ENCODE measurements at places on chromosomes 5 and 9.

- no peak for DNase-seq
Measured at GRCh38 chr9:121050128-121050988, at the start of gene C5. TSS of gene C5 (minus strand) at chr9:121050275. CDS start at chr9:121050246, 29 bp downstream.

DNA sequence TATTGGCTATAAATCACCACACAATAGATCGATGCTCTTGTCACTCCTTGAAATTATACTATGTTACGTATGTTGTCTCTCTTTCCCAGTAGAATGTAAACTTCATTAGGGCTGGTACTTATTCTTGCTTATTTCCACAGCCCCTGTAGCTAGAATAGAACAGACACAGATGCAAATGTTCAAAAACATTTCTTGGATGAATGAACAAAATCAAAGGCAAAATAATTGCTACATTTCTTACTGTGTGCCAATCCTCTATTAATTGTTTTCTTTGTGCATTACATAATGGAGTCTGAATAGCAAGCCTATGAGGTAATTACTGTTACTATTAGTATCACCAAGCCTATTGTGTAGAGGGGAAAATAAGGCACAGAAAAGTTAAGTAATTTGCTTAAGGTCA is 725 bp upstream of the OR13C2 start:
- no peak for DNase-seq

DNA sequence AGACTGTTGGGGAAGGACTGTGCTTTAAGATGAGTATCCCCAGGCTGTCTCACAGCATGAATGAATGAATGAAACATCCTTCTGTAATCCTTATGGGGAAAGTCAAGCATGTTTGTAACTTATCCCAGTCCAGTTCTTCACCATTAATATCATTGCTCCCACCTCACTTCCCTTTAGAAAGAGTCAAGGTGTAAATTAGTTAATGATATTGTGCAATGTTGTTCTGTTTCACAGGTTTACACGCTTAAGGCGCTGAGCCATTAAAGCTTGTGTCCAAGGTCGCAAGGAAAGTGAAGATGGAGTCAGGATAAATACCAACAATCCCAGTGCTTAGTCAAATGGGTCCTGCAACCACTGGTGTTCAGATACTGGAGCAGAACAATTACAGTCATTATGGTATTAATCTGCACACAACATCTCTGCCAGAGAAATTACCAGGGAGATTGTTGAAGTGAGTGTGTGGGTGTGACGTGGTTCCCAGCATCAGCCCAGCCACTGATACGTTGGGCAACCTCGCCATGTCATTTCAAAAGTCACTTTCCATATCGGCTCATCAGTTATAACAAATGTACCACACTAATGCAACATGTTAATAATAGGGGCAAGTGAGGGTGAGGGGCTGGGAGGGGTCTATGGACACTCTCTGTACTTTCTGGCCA is 1.5 kb upstream of the MYO10 start:
- DNase-seq: no peak

DNA sequence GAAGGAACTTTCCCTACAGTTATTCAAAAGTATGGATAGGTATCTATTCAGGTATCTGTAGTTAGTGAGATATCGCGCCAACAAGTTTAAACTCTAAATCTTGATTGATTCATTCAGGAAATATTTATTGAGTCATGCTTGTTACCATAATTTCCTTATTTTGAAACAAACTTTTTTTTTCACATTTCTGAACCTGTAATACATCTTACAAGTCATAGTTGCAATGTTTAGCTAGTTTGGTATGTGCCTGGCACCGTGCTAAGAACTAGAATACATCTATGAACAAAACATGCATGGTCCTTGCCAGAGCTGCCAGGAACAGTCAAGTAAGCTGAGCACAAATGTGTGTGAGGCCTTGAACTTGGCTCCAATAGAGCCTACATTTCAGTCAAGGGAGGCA is 226.4 kb downstream of the PCSK5 start:
- no peak for DNase-seq

- no peak for DNase-seq
Measured at GRCh38 chr5:38660194-38660668, 103.8 kb upstream of the LIFR start.

GRCh38 chr9:134885679-134886412 is 5.2 kb downstream of the FCN2 start:
- DNase-seq: no peak

DNA sequence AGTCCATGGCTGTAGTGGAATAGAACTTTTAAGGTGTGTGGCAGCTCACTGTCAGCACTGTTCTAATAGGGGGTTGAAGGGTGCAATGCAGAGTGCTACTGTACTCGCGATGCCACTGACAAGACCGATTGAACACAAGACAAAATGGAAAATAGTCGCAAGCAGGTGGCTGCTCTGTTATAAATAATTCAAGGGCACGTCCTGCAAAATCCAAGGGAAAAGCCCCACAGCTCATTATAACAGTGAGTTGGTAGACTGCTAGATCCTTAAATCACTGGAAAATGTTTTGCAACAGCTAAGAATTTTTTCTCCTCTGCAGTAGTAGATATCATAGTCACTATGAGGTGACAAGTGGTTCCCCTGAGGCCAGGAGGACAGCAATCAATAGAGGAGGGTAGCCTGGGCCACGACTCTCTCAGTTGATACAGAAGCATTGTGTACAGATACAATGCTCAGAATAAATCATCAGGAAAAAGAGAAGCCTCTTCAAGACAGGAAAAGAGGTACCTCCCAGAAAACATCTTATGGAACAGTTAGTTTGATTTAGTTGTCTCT is 926.3 kb downstream of the TLE4 start:
- DNase-seq: no peak

DNA sequence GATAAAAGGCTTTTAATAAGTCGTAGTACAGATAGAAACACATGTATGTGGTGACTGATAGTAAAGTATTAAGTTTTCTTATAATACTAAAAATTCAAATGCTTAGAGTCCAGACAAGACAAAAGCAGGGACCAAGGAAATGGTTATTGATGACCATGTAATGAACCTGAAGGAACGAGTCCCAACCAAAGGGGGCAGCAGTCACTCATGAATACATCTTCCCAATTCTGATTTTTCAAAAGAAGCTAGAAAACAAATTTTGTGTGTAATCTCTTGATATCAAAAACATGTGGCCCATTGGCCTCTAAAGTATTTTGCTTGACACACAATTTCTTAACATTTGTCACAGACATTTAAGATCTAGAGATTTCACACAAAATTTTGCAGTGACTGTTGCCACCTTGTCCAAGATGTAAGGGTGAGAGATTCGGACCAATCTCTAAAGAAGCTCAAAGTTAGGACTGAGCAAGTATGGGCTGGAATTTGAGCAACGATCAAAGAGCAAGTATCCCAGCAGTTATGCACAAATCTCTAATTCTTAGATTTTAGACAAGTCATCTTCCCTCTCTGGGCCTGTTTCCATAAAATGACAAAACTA is 66.8 kb downstream of the ARL15 start:
- DNase-seq: peak; percentile 4

- no peak for DNase-seq
Measured at GRCh38 chr9:129610213-129610472, 10.8 kb downstream of the C9orf50 start.

- no peak for DNase-seq
Measured at GRCh38 chr5:145944328-145944727, 8.0 kb downstream of the SH3RF2 start.

DNA sequence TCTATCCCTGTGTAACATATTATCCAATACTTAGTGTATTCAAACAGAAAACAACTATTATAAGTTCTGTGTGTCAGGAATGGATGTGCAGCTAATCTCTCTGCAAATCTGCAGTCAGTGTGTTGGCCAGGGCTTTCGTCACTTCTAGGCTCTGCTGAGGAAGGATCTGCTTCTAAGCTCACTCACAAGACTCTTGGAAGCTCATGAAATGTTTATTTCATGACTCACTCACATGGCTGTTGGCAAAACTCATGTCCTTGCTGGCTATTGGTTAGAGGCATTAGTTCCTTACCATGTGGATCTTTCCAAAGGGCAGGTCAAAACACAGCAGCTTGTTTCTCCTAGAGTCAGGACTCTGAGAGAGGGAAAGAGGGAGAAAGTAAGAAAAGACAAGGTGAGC is 367.4 kb upstream of the SMARCA2 start:
- no peak for DNase-seq

GRCh38 chr5:111367115-111367514 is 142.9 kb downstream of the CAMK4 start:
- DNase-seq: no peak
